Brain pericyte (primary cell): ENCODE measurements at places on chromosomes 7 and 10.

DNA sequence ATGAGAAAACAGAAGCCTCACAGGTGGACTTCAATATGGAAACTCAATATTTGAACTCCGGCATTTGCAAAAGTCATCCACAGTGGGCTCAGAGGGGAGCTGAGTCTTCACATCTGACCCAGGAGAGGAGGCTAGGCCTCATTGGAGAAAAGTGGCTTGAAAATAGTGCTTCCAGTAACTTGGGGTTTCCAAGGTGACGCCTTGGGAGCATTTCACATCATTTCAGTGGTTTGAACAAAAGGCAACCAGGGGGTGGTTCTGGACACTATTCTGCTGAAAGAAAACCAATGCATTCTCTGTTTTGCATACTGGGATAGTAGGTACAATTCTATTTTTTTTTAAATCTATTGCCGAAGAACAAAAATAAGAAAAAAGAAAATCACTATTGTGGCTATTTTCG, 599.2 kb upstream of the POM121L12 start:
- no peak for DNase-seq

GRCh38 chr7:71594736-71595135, 462.8 kb downstream of the GALNT17 start:
- DNase-seq = no peak

- DNase-seq = no peak
Observed at GRCh38 chr7:30351286-30351685, 66.9 kb downstream of the ZNRF2 start.

DNA sequence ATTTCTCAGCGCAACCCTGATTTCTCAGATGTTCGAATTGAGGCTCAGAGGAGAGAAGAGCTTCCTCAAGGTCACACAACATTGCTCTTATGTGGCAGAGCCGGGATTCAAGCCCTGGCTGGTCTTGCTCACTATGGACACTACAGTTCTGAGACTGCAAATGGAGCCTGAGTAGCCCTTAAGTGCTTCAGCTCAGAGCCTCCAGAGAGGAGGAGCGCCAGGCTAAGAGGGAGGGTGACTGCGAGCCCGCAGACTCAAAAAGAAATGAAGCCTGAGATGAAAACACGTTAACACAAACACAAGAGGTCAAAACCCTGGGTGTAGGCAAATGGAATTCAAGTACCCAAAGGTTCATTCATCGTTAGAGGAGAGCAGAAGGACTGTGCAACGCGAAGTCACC, 13.9 kb downstream of the ARHGAP22 start:
- no peak for DNase-seq

- no peak for DNase-seq
Observed at GRCh38 chr10:86649471-86650150, 4.7 kb upstream of the OPN4 start.

DNA sequence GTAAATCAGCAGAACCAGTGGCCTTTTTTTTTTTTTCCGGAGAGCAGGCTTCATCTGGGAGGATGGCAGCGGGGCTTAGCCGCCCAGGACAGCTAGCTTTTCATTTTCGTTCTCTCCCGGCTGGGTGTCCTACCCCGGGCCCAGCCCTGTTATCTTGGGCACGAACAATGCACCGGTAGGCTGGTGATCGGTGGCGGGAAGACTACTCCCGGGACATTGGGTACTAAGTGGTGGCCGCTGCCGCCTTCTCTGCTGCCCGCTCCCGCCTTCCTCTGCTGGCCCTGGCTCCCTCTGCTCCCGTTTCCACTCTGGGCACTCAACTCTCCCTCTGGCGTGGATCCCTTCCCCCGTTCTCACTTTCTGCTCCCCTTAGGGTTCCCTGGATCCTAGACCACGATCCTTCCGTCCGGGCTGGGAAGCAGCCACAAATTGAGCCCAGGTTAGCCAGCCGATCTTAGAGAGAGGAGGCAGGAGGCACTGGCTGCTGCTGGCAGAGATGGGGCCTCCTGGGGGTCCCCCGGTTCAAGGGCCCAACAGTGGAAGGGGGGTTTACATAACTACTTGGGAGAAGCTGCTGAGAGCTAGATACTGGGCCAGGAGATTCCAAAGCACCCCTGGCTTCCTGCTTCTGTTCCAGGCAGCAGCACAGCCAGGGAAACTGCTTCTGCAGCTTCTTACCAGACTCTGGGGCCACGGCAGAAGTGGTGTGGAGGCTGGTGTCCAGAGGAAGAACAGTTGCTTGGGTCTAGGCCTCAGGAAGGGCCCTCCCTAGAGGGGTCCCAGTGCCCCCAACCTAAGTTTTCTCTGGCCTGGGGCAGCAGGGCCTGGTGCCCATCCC, 1.8 kb downstream of the TLX1 start:
- no peak for DNase-seq

DNA sequence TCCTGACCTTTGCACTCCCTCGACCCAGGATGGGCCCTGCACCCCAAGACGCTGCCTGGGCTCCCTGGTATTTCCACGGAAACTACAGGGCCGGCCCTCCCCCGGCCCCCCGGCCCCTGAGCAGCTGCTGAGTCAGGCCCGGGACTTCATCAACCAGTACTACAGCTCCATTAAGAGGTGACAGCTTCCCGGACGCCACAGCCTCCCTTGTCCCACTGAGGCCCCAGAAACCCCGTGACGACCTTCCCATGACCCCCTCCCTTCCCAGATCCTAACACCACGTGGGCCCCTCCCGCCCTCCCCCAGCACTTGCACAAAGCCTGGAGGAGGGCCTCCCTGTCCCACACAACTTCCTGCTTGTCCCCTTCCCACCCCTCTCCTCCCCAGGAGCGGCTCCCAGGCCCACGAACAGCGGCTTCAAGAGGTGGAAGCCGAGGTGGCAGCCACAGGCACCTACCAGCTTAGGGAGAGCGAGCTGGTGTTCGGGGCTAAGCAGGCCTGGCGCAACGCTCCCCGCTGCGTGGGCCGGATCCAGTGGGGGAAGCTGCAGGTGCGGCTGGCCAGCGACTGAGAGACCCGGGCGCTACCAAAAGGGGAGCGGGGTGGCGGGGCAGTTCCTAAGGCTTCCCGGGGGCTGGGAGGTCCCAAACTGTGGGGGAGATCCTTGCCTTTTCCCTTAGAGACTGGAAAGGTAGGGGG, 5.7 kb downstream of the NOS3 start:
- no peak for DNase-seq

DNA sequence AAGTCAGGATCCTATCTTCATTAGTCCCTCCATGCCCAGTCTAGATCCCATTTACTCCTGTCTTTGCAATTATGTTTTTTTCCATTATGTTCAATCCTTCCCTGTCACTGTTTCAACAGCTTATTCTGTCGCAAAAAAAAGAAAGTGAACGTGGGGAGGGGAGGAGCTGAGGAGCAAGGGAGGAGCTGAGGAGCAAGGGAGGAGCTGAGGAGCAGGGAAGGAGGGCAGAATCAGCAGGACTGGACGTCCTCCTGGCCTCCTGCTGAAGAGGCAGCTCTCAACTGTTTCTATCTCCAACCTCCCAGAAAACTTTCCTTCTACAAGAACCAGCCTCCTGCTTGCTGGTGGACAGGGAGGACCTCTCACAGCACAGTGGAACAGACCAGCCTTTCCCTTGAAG, 26.0 kb downstream of the LARP4B start:
- no peak for DNase-seq
